Psoas muscle (tissue), 8 donors: ENCODE measurements at places on chromosomes 11 and 22.

GRCh38 chr11:100726680-100727079 lies 39.6 kb downstream of the ARHGAP42 start:
- no peak for DNase-seq

GRCh38 chr22:45263463-45264269 lies 21.1 kb upstream of the UPK3A start:
- peak; percentile 88 for DNase-seq

DNA sequence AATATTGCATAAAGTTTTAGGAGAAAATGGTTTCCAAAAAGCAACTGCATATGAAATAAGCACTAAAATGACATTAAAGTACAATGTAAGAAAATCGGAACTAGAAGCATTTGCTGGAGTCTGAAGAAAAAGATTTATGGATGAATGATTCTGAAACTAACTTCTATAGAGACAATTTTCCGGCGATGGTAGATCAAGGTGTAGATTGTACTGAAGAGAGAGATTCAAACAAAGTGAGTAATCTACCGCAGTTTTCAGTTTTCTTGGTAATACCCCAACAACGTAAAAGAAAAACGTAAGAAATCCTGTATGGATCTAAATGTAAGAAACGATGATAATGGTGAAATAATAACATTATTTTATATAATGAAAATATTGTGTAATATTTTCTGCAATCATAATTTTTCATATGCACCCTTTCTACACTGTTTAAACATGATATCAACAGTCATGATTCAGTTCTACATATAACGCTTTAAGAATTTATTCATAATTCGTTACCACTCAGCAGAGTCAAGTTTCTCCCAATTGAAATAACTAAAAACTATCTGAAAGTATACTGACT lies 1.8 kb upstream of the CDPF1 start:
- no peak for DNase-seq

DNA sequence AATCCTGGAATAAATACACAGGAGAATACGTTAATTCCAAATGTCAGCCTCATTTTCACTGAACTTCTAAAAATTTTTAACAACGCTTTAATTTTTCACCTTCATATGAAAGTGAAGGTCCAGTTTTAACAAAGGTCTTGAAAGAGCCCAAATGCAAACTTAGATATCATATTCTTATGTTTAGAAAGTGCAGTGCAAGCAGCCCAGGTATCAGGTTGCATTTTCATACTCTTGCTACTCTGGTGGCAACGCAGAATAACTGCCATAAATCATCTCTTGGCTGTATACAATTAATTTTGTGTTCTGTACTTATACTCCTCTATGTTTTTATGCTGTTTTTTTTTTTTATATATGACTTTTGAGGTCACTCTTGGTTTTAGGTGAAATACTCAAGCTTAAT lies 496.7 kb upstream of the ARHGAP42 start:
- no peak for DNase-seq

- DNase-seq = no peak
Observed at GRCh38 chr11:111454561-111455192, 57.5 kb downstream of the BTG4 start.
